ENCODE measurements at places on chromosomes 1 and 21.

- no peak for DNase-seq
Measured at GRCh38 chr1:85411567-85412305, 53.2 kb downstream of the DDAH1 start.

- DNase-seq, result no peak
Measured at GRCh38 chr21:34593423-34593822, 21.5 kb downstream of the RCAN1 start.

DNA sequence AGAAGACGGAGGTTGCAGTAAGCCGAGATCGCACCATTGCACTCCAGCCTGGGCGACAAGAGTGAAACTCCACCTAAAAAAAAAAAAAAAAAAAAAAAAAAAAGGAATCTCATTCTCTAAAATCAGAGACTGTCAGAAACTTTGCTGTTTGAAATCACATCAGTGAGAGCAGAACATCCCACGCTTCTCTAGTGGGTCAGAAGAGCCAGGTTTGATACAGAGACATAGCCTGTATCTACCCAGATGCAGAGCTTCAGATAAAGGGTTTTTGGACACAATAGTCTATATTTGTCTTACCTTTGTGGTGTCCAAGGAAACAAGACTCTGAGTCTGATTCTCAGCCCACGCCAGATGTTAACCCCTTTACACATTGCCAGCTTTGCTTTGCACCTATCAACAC lies 19.6 kb downstream of the CELA3A start:
- DNase-seq, result no peak

- no peak for DNase-seq
Measured at GRCh38 chr1:57131701-57132394, 166.0 kb upstream of the C8B start.

DNA sequence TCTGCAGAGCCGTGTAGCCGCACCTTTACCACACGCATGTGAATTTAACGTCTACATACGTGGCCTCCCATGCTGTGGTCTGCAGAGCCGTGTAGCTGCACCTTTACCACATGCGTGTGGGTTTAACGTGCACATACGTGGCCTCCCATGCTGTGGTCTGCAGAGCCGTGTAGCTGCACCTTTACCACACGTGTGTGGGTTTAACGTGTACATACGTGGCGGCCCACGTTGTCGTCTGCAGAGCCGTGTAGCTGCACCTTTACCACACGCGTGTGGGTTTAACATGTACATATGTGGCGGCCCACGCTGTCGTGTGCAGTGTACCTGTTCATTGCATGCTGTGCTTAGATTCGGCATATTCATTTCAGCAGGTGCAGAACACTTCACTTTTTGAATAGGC lies 17.5 kb downstream of the DFFB start:
- DNase-seq, result no peak

Data from head of caudate nucleus (tissue), 42 donors.